K562 (cell line): ENCODE measurements at places on chromosomes 2 and 18.

GRCh38 chr18:48711651-48712486 is 173.0 kb downstream of the CTIF start:
- peak; percentile 21 for DNase-seq

GRCh38 chr18:11316546-11316945 is 167.2 kb upstream of the PIEZO2 start:
- DNase-seq = no peak

DNA sequence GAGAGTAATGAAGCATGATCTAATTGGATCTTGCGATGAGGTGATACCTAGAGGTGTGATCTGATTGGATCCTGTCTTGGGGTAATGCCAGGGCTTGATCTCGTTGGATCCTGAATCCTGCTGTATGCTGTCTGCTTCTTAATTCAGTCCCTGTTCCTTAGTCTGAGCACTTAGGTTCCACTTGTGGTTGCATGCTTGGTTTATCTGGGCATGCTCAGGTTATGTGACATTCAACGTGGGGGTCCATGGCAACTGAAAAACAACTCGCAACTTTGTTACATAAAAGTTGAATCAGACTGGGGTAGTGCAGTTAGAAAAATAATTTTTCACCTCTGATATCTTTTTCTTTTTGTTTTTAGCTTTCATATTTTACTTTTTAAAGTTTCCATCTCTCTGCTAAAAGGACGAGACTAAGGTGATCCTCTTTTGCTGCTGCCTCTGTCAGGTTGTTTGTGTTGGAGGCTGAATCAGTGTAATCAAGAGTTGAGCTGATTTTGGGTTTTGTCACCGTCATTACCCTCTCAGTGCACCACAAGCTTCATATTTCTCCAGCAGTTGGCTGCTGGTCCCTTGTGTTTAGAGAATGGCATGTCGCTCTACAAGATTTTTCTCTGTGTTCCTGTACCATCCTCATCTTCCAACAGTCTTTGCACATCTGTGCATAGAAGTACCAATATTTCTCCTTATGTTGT is 67.9 kb downstream of the NCOA1 start:
- DNase-seq = no peak

GRCh38 chr2:168107322-168107721 is 140.1 kb downstream of the STK39 start:
- no peak for DNase-seq

- no peak for DNase-seq
Observed at GRCh38 chr2:223720367-223720766, 117.0 kb downstream of the AP1S3 start.

DNA sequence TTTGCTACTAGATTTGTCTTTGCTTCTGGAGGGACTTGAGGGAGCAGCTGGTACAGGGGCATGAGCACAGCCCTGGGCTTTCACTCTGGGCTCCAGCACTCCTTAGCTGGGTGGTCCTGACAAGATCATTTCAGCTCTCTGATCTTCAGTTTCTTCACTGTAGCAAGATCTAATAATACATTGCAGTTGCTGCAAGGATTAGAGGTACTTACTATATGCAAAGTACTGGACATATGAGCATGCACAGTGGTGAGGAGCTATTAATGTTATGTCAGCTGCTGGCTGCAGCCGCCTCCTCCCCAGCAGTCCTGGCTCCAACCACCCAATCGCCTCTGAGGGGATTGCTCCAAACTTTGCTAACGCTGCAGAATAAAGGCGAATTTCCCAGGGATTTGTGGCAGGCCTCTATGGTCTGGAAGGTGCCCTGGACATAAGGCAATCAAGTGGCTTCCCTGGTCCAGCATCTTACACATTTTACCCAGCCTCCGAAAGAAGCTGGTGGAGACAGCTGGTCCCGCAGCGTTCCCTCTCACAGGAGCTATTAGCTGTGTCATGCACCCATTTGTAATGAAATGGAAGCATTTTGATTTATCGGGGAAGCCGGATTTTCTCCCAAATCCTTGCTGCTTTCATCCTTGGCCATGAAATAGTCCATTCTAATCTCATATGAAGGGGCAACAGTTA is 96.7 kb downstream of the RHOB start:
- DNase-seq = no peak

- no peak for DNase-seq
Observed at GRCh38 chr2:143697744-143698143, 568.5 kb downstream of the ARHGAP15 start.

DNA sequence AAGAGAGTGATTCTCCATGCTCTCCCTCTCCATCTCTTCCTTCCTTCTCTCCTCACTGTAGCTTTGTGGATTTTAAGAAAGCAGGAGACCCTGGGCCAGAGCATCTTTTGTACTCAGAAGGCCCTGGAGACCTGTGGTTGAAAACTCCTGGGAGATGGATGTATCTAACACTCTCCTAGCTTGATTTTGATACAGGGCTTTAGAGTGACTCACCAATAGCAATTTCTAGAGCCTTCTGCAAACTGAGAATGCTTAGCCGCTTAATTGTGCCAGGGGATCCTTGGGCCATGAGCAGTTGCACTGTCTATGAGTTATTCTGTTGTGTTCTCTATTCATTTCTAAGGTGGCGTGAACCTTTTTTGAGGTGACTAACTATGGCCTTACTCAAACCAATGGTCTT is 17.7 kb downstream of the HOXD1 start:
- DNase-seq = no peak

GRCh38 chr18:58758606-58759005 is 87.3 kb downstream of the MALT1 start:
- no peak for DNase-seq

DNA sequence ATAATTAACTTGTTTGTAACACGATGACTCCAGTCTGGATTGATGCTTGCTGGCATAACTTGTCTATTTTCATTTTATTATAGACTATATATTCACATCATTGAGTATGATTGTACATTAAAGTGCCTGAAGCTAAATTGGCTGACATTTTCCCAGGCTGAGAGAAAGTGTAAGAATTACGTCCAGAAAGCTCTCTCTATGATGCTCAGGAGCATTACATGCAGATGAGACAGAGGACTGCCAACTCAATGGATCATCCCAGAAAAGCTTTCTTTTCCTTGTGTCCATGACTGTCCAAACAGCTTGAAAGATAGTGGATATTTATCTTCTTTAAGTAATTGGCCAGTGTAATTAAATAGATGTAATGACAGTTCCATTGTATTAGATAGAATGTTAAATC is 1372.2 kb upstream of the TMEFF2 start:
- no peak for DNase-seq

DNA sequence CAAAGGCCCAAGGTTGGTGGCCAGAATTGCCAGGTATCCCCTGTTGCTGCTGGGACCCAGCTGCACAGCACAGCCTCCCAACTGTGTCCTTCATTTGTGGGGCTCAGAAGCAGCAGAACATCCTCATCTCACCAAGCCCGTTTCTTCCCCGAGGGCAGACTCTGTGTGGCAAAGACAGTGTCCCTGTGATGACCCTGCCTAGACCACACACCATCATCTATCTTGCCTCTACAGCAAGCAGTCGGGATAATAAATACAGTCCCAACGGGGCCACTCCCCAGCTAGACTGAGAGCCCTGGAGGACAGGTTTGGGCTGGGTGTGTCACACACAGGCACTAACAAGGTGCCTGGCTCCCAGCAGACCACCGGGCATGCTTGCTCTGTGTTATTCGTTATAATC is 93.4 kb downstream of the PTGR3 start:
- no peak for DNase-seq

- DNase-seq = no peak
Observed at GRCh38 chr2:65092791-65093190, 36.6 kb downstream of the CEP68 start.

DNA sequence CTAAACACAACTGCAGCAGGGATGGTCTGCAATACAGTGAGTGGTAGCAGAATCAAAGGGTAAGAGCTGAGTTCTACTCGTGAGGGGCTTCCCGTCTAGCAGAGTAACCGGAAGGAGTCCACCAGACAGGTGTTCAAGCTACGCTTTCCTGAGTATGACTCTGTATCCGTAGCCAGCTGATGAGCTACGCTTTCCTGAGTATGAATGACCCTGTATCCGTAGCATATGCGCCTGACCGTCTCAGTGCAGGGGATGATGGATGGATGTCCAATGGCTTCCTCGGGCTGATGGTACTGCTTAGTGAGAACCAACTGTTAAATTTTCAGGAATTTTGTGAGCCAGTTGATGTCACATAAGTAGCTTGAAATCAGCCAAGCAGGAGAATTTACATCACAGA is 244.1 kb upstream of the MYT1L start:
- DNase-seq = no peak

DNA sequence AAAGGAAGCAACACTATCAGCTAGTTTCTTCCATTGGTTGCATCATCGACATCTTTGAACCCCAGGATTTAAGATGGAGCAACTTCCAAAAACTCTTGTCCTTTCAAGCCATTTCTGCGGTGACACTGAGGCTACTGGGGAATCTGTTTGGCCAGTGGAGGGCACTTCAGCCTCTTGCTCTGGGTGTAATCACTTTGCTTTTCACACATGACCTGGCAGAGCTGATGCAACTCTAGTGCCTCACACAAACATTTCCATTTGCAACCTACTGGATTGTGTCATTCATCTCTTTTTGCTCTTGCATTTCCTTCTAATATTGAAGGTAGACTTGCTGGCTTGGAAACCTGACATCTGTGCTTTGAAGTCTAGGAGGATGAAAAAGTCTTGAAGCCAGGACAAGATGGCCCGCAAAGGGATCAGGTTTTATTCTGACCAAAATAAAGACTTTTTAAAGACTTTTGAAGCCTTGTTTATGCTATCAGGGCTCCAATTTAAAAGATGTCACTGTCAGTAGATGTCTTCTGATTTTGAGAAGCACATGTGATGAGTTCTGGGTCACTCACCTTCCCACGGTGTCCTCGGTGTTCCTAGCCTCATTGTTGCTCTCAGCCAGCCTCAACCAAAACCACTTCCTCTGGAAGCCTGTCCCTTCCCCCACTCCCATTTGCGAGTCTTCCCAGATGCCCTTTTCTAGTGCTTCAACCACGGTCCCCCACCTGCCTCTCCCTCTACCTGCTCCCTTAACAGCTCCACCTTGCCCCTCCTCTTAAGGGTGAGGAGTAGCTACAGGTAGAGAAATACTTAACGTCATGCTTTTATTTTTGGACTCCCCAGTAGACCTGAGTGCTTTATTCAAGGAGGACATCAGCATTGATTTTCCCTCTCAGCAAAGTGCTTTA is 69.7 kb upstream of the KCNE4 start:
- no peak for DNase-seq

- no peak for DNase-seq
Observed at GRCh38 chr2:216131175-216131926, 22.2 kb downstream of the XRCC5 start.

- peak; percentile 42 for DNase-seq
Observed at GRCh38 chr18:11310476-11311086, 161.2 kb upstream of the PIEZO2 start.

- DNase-seq = no peak
Observed at GRCh38 chr2:238667008-238667407, 180.9 kb upstream of the TWIST2 start.

DNA sequence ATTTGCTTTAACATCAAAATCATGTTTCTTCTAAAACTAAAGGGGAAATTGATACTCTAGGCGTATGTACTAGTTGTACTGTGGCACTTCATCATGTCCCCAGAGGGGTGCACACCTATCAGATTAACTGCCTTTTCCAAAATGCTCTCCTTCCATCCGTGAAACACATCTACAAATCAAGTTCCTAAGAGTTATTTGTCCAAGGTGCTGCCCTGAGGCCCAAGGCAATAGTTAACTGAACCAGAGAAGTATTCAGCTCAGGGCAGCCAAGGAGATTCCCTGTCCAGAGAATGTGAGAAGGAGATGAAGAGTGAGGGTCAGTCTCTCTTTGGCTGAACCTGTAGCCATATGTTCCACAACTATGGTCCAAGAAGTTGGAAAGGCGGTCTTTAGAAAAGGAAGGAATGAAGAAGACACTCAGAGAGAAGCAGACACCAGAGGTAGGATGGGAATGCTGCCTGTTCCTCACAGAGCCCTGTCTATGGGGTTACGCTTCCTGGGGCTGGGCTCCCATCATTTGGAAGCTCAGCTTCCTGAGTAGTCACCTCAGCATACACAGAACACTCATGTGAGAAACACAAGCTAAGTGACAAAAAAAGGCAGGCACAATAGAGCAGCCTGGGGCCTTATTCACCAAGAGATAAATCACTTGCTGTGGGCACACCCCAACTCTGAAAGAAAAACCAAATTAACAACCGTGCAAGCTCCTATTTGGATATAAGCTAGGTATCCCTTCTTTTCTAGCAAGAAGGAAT is 55.6 kb downstream of the ANKRD44 start:
- no peak for DNase-seq

GRCh38 chr2:48412443-48413250 is 117.3 kb upstream of the STON1 start:
- no peak for DNase-seq

DNA sequence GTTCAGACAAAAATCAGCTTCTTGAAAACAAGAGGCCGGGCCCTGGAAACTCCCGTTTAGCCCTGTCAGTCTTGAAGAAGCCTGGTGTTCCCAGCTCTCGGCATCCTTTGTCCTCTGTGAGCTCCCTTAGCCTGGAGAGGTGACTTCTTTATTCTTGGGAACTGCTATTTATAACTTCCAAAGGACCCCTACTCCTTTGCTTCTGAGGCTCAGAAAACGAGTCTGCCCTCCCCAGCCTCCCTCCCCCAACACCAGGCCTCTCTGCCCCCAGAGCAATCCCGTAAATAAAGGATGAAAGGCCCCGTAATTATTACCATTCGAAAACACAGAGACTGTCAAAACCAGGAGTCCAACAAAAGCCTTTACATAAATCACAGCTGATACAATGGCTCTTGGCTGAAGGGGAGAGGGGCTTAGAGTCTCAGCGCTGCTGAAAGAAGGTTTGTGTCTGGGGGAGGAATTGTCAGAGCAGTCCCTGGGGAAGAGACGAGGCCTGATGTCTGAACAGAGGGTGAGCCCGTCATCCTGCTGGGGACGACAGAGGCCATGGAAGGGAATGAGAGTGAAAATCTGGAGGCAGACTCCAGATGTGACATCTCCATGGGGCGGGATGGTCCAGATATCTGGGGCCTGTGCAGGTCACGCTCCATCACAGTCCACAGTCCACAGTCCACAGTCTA is 283.0 kb downstream of the MYCN start:
- no peak for DNase-seq

DNA sequence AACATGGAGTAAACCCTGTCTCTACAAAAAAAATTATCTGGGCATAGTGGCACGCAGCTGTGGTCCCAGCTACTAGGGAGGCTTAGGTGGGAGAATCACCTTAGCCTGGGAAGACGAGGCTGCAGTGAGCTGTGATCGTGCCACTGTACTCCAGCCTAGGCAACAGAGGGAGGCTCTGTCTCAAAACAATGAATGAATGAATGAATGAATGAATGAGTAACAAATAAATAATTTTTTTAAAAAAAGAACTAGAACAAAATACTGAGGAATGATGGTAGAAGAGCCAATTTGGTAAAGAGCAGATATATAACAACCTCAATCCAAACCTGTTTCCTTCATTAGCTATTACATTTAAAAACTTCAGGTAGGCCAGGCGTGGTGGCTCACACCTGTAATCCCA is 60.1 kb downstream of the STRN start:
- DNase-seq = no peak

DNA sequence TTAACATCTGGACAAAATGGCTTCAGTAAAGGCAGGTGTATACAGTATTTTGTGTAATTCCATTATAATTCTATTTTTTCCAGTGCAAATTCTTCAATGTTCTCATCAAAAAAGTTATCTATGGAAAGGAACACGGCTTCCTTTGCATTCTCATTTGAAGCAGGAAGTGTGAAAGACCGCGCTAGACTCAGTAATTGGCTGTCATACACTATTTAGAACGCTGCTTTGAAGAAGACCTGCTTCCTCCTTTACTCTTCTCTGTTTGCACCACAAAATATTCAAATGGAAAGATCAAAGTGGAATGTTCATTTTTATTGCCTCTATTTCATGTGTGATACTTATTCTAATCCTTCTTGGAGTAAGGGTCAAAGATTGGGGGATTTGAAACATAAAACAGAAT is 883.7 kb downstream of the TSN start:
- DNase-seq = no peak
